ENCODE measurements at places on chromosomes 5 and 9.

- no peak for DNase-seq
Observed at GRCh38 chr9:94289691-94290090, 30.6 kb downstream of the ZNF169 start.

- DNase-seq, result peak; percentile 22
Observed at GRCh38 chr5:157130925-157131324, 11.7 kb downstream of the MED7 start.

DNA sequence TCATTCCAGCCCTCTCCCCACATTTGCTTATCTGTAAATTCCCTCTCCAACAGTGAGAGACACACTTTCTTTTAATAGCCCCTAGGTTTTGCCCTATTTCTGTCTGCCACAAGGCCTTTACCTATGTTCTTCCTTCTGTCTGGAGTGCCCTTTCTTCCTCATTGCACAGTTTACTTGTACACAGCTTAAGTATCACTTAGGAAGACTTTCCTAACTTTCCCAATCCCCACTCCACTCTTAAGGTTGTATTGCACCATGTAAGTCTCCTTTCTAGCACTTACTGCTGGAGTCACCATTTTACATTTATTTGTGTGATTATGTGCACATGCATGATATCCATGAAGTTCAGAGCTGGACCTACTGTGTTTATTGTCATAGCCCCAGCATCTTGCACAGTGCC lies 10.8 kb upstream of the CKMT2 start:
- no peak for DNase-seq

DNA sequence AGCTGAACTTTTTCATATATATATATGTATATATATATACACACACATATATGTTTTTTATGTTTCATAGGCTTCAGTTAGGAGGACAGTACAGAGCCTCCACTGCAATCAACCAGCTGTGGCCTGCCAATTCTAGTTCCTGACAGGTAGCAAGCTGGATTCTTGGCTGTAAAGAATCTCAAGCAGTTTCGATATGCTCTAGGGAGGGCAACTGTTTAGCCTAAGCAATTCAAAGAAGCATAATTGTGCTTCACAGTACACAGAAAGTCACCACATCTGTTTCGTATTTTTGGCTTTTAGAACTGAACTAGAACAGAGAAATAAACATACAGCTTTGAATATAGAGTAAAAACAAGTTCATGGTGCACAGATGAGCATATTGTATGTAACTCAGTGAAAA lies 152.4 kb upstream of the ARRDC3 start:
- no peak for DNase-seq

DNA sequence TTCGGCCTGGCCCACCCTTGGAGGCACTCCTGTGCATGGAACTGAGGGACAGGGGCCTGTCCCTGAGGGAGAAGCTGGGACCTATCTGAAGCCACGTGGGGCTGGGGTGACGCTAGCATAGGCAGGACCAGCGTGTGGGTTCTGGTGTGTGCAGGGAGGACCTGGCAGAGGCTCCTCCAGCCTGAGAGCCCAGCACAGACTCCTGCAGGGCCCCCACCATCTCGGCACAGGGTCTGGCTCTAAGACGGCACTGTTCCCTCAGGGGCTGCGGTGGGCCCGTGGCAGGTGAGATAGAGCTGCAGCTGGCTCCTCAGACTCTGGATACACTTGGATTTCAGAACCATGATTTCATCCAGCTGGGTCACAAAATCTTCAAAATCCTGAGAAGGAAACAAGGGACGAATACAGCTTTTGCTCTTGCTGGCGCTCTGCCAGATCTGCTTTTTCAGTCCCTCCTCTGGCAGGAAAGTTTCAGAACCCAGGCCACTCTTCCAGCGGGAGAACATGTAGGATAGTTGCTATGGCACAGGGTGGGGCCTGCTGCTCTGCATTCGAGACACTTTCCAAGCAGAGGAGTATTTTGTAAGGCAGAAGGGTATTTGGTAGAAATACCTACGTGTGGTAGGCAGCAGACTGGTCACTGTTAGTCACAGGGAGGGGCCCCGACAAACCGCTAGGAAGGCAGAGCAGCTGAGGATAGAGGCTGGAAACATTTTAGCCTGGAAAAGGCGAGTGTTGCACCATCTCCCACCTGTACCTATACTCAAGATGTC lies 74.7 kb downstream of the KIF24 start:
- no peak for DNase-seq

DNA sequence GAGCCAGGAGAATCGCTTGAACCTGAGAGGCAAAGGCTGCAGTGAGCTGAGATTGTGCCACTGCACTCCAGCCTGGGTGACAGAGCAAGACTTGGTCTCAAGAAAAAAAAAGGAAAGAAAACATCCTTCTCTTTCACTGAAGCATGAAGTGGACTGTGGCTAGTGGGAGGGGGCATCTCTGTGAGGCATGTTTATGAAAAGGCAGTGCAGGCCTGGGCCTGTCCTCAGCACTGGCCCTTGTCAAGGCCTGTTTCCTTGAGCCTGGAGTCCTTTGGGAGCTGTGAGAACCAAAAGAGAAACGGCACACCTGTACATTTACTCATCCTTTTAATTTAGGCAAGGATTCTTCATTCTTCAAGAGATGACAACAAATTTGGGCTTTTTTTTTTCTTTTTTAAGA lies 18.3 kb upstream of the FUBP3 start:
- DNase-seq, result peak; percentile 85

DNA sequence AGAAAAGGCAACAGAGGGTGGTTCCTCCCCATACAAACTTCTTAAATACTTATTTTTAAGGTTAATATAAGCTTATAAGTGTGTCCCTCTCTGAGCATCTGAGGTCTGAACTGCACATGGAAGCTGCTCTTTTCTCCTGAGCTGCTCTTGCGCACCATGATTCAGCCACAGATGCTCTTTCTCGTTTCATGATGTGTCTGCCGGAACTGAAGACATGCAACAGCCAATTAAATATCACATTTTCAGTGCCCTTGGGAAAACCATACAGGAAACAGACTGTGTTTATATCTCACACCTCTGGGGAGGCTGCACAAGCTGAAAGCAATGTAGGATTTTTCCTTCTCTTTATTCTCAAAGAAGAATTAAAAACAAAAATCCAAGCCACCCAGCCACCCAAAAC lies 96.8 kb upstream of the NREP start:
- no peak for DNase-seq

- no peak for DNase-seq
Observed at GRCh38 chr5:174717826-174718455, 6.4 kb upstream of the MSX2 start.

DNA sequence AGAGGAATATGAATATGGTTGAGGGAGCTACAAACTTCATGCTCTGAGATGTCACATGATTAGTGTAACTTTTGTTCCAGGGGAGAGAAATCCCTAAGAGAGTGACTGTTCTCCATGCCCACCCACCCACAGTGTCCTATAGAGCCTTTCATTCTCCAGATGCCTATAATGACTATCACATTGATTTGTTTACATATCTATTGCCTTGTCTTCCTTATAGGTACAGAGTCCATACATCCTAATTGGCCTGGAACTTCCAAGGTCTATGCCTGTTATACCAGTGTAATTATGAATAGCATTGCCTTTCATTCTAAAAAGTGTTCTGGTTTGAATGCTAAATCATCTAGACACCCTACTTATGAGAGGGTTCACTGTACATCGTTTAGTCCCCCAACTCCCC lies 475.4 kb downstream of the RAB3C start:
- no peak for DNase-seq

GRCh38 chr5:124952079-124952478 lies 205.6 kb upstream of the ZNF608 start:
- DNase-seq, result no peak

GRCh38 chr9:68933434-68934328 lies 80.2 kb downstream of the PRKACG start:
- DNase-seq, result no peak

DNA sequence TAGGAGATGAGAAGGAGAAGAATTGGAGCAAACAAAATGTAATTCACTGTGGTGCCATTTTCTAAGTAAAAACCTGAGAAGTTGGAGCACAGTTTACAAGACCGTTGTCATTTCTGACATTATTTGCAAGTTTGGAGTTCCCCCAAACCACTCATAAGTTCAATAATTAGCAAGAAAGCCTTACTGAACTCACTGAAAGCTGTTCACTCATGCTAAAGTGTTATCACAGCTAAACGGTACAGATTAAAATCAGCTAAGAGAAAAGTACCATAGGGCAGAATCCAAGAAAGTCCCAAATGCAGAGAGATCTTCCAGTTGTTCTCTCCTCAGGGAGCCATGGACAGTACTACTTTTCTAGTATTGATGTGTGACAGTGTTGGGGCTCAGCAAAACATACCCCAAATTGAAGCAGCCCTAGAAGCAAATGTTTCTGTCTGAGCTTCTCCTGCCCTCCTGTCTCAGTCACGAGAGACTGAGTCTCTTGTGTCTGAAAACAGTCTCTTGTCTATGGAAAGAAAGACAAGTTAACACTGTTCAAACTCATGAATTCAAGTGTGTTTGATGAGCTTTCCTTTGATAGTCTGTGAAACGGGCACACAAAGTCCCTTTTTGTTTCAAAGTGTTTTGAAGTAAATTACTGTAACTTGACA lies 221.2 kb downstream of the GABRG2 start:
- no peak for DNase-seq

GRCh38 chr9:137679249-137679648 lies 60.4 kb downstream of the EHMT1 start:
- DNase-seq, result no peak

DNA sequence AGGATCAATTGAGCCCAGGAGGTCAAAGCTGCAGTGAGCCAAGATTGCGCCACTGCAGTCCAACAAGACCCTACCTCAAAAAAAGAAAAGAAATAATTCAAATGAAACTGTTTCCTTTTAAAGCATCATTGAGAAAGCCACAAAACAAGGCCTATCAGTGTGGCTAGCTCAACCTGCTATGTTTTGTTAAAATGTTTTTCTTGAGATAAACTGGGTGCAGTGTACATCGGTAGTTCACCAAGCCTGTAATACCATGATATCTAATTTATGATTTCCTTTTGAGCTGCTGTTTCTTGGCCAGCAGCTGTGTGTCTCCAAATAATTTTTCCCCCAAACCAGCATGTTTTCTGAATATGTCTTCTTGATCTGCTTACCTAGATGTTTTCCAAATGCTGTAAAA lies 97.3 kb upstream of the GOLGA1 start:
- no peak for DNase-seq

DNA sequence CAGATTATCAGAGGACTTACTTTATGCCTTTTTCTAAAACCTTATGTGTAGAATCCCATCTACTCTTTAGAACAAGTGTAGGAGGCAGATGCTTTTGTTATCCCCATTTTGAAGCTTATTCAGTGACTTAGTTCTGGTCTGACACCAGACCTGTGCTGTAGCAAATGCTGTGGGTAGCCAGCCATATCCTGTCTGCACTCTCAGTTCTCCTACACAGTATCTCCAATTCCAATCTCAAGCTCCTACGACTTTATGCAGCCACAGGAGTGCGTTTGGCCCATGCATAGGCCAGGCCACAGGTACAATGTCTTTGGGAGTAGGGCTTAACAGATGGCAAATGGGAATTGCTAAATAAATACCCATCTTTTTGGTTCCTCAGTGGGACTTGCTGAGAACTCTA lies 292.6 kb downstream of the MCTP1 start:
- no peak for DNase-seq

Measured in NCI-H1417 (cell line).